ENCODE measurements at places on chromosomes 12 and 14.

- no peak for DNase-seq
Measured at GRCh38 chr12:49642370-49642802, 19.0 kb downstream of the PRPF40B start.

DNA sequence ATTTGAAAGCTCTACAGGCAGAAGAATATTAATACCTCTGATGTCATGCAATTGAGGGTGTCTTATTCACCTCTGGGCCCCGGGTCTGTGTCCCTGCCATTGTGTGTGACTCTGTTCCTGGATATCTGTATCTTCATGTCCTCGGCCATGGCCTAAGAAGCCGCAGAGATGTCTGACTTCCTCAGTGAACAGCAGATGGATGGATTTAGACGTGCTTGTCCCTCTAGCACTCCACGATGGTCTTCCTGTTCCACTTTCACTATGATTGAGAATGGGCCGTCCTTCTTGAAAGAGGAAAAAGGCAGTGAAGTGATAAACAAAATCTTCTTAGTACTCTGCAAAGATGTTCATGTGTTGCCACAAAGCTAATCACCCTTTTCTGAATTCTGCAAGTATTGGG lies 217.4 kb downstream of the SLC41A2 start:
- no peak for DNase-seq

DNA sequence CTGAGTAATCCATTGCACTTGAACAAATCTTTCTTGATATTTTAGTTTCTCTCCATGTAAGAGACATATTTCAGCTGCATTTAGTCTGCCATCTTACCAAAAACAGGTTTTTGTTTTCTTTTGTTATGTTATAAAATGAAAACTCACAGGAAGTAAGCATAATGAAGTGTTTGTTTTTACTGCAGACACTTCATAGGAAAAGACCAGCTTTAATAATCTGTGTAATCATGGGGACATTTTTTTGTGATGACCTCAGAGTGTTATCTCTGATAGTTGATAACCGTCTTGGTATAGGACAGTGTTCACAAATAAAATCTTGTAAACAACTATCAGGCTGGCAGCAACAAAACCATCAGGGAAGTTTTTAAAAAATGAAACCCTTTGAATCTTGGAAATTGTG lies 266.2 kb upstream of the OR4E1 start:
- no peak for DNase-seq

GRCh38 chr12:114685869-114686268 lies 1.9 kb upstream of the TBX3 start:
- no peak for DNase-seq

- DNase-seq, result no peak
Measured at GRCh38 chr12:31210104-31210503, 115.8 kb downstream of the SINHCAF start.

- DNase-seq, result no peak
Measured at GRCh38 chr12:20188930-20189653, 179.2 kb upstream of the PDE3A start.

- DNase-seq, result no peak
Measured at GRCh38 chr12:46558677-46559076, 186.1 kb upstream of the SLC38A2 start.

GRCh38 chr12:123011701-123012100 lies 31.2 kb downstream of the ARL6IP4 start:
- DNase-seq, result no peak

Data from activated CD4-positive, alpha-beta T cell treated with anti-CD3 and anti-CD28 coated beads for 24 hours (primary cell).